Astrocyte of the cerebellum (primary cell): ENCODE measurements at places on chromosomes 3 and 15.

DNA sequence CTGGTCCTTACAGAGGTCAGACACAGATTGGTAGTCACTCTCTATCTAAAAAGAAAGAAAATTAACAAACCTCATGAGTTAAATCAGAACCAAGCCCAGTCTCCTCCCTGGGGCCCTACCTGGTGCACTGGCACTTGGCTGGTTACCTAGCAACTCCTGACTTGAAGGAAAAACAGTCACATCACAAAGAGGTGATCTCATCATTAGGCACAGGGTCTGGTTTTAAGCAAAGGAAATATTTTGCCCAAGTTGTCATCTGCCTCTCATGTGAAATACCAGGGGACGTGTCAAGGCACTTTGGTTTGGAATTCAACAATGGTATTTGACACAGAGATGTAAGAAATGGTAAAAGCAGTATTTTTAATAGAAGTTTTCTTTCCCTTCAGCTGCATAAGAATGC lies 47.7 kb upstream of the FMN1 start:
- no peak for DNase-seq

DNA sequence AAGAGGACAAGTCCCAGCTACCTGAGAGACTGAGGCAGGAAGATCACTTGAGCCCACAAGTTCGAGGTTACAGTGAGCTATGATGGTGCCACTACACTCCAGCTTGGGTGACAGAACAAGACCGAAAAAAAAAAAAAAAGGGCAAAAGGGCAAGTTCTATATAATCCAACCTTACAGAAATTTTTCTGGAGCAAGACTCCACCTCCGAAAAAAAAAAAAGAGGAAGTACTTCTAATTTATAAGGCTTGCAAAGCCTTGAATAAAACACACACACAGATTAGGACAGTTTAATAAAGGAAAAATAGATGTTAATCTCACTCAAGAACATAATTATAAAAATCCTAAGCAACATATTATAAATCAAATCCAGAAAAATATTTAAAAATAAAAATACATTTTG lies 14.4 kb upstream of the XYLB start:
- DNase-seq, result no peak

- DNase-seq, result no peak
These were observed 301.2 kb upstream of the PROK2 start for GRCh38 chr3:72086042-72086742.

DNA sequence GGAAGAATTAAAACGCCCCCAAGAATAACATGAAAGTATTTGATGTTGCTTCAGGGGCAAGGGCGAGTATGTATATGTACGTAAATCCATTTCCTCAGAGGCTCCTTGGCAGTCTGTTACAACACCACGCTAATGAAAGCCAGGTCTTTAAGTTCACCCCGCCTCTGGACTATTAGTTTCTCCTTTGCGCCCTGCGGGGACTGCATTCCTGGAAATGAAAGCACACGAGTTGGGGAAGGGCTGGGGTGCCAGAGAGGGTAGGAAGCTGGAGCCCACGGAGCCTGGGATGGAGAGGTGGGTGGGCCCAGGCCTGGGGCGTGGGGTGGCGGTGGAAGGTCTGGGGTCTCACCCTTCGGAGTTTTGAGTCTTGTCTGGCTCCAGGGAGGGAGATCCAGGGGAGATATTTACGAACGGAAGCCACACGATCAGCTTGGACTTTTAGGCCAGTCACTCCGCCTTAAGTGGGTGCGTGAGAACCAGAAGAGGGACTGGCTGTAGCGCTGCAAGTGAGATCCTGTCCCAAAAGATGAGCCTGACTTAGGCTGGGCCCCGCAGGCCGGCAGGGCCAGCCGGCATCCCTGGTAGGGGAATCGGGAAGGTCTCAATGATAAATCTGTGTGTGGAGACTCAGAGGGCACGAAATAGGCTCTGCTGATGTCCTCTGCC lies 1.6 kb upstream of the PLCL2 start:
- DNase-seq, result no peak

GRCh38 chr3:191627064-191627463 lies 166.1 kb downstream of the PYDC2 start:
- DNase-seq, result no peak

DNA sequence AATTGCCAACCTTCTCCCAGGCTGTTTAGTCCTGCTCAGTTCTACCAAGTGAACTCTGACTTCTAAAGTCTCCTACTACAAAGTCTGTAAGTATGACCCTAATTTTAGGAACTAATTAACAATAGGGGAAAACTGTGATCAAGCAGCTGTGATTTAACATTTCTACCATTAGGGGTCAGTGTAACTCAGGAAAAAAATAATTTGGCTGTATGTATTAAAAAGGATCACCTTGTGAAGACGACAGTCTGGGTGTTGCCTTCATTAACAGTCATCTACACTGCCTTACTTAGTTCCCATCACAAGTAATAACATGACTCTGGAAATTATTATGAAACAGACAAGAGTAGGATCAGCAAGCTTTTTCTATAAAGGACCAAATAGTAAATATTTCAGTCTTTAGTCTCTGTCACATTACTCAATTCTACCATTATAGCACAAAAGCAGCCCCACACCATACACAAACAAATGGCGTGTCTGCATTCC lies 4.2 kb upstream of the NPHP3 start:
- DNase-seq, result peak; percentile 19

DNA sequence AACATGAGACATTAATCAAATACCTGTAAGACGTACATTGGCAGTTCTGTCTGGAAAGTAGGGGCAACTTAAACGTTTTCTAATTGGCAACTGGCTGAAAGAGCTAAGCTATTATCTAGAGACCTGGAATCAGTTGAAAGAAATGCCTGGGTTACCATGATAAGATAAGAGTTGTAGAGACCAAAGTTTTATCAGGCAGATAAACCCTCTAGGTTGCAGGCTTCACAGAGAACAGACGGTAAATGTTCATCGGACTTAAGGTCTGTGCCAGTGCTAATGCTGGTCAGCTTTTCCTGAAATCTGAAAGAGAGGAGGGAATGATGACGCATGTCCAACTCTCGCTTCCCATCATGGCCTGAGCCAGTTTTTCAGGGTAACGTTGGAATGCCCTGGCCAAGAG lies 196.2 kb downstream of the ROBO2 start:
- no peak for DNase-seq

DNA sequence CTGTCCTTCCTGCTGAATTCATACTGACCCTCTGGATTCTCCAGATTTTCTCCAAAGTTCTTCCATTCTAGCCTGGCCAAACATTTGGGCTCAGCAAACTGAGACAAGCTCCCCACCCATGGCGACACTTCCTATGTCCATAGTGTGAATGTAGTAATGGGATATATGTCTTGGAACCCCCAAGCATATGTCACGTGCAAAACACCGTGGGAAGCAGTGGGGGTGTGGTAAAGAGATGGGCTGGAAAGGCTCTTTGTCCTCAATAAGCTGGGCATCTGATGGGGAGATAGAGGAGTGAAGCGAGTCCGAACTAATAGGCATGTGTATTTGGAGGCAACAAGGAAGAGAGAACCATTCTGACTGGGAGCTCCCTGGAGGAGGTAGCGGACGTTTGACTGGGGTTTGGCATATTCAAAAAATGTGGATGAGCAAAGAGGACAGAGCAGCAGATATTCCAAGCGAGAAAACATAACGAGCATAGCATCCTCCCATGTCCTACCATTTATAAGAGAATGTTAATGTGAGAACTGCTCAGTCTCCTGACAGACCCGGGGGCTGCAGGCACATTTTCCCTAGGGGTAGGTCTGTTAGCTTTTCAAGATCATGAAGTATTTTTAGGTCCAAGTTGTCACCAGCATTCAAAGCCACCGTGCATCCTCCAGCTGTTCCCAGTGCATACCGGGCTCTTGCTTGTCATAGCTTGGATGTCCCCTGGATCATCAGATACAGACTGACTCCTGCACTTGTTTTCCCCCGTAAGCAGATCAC lies 25.6 kb downstream of the TPM1 start:
- no peak for DNase-seq

DNA sequence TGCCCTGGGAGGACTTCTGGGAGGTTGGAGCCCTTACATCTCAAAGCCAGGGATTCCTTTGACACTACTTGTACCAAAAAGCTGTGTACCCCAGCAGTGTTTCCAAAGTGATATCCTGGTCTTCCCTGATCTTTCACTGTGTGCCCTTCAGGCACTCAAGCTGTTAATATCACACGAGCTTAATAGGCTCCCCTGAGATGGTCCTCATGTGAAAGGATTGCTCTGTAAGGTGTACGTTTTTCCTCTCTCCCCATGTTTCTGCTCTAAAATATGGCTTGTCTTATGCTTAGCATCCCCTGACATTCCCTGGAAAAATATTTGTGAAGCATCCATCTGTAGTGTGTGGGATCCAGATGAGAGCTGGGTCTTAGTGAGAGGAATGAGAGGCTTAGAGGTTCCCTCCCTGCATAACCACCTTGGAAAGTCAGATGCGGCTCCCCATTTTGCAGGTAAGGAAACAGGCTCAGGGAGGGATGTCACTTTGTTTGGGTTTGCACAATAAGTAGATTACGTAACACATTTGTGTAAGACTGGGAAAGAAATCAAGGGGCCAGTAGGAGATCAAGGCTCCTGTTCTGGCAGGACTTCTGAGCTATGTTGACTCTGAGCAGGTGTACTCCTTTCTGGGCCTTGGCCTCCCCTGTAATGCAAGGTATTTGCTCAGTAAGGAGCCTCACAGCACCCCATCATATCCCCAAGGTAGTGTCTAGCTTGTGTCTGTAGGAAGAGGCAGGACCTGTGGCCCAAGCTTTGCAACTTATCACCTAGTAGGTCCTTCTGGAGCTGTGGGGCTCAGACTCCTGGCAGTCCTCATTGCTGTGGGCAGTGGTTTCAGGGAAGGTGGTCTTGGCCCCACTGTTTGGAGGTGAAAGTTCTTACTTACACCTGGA lies 667 bp upstream of the ACOX2 start:
- no peak for DNase-seq

DNA sequence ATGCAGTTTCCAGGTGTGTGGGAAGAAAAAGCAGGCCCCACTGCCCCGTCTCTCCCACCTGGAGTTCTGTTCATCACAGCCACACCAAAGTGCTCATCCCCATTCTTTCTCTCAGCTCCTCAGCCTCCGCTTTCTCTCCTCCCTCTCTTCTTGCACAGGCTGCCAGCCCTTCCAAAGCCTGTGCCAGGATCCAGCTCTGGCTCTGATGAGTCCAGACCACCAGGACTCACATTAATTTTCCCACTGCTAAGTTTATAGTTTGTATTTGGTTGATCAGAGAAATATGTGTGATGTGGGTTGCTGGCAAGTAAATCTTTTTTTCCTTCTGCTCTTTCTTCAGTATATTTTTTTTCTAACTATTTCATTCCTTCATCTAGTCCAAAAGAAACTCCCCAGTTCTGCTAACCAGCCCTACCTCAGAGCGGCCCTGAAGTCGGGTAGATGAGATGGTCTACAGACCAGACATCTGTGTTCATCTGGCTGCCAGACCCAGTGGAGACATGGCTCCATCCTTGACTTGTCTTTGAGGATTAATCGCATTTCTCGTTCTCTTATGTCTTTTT lies 49.8 kb downstream of the BOC start:
- DNase-seq, result no peak

DNA sequence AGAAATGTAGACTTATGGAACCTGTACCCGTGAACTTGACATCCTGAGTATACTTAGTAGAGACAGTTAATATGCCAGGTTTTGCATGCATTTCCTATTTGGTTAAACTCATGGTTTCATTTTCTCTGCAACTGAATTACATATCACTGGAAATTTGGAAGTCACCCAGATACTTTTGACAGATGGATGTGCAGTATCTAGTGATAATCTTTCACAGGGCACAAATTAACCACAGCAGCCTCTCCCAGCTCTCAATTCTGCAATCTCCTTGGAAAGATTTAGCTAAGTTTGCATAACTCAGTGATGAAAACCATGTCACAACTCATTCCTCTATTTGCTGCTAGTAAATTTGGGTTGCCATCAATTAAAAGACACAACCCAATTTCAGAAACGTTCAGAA lies 162.3 kb upstream of the TPM1 start:
- no peak for DNase-seq

- no peak for DNase-seq
These were observed 77.2 kb downstream of the IL1RAP start for GRCh38 chr3:190591080-190591479.

DNA sequence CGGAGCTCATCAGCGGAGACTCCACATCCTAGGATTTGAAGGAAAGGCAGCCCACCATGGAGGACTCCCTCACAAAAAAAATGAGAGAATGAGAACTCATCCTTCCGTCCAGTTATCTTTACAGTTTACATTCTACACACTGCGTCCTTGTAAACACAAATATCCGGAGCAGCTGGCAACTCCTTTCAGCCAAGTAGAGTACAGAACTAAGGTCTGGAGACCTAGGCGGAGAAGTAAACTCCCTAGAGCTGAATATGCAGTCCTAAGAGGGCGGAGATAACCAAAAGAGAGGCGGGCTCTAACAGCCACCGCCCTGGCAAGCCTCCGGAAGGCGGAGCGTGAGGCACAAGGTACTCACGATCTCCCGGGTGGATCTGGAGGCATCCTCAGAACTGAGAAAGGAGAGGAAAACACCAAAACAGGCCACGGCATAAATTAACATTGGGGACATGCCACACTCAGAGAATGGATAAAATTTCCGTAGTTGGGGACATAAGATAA lies 924 bp upstream of the SIN3A start:
- peak; percentile 60 for DNase-seq

DNA sequence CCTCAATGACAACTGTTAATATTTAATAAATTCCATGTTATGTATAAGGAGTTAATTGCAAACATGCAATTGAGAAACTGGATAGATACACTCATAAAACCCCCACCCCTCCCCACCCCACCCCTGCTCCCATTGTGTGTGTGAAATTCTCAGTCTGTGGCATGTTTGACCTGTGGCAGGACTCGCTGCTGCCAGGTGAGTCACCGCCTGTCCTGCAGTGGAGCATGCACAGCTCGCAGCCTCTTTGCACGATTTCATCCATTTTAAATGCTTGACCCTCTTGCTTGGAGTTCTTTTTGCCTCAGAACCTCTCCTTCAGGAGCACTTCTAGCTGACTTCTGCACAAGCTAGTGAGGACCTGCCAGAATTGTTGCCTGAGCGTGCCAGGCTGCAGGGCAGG lies 5.3 kb upstream of the APEH start:
- no peak for DNase-seq
